ENCODE measurements at places on chromosomes 13 and 19.

- no peak for DNase-seq
Measured at GRCh38 chr13:50779443-50780200, 63.9 kb downstream of the DLEU7 start.

- no peak for DNase-seq
Measured at GRCh38 chr19:4624301-4624700, 15.0 kb upstream of the TNFAIP8L1 start.

- no peak for DNase-seq
Measured at GRCh38 chr19:30667746-30668145, 295.6 kb downstream of the ZNF536 start.

DNA sequence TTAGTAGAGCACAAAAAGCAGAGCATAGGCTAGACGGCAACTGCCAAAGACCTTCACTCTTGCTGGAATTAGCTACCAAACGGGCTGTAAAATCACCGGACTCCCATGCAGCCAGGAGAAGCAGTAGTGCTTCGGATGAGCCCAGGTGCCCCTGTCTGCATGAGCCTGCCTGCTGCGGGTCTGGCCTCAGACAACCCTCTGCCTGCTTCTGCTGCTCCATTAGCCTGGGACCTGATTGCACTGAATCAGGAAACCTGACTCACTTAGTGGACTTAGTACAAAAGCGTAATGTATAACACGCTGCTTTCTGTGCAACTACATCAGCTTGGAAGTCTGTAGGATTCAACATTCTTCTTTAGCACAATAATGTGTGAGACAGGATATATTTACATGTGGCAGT is 170.0 kb downstream of the LMO7 start:
- no peak for DNase-seq

DNA sequence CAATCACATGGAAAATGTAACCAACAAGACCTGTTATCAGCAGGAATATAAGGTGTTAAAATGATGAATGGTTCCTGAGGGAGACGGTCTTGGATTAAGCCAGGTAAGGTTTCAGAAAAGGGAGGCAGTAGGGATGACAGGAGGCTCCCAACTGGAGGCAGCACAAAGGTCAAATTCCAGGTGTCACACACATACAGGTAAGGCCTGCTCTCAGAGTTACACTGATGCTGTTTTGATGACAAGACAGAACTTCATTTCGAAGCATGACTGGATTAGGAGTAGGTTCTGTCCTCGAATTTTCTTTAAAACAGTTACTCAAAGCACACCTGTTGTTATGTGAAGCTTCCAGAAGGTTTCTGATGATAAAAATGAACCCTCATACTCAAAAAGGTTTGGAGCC is 7.4 kb downstream of the MED26 start:
- no peak for DNase-seq

- no peak for DNase-seq
Measured at GRCh38 chr19:58544591-58545285, 874 bp downstream of the TRIM28 start.

- DNase-seq, result peak; percentile 30
Measured at GRCh38 chr13:26184791-26185250, 37.3 kb downstream of the RNF6 start.

DNA sequence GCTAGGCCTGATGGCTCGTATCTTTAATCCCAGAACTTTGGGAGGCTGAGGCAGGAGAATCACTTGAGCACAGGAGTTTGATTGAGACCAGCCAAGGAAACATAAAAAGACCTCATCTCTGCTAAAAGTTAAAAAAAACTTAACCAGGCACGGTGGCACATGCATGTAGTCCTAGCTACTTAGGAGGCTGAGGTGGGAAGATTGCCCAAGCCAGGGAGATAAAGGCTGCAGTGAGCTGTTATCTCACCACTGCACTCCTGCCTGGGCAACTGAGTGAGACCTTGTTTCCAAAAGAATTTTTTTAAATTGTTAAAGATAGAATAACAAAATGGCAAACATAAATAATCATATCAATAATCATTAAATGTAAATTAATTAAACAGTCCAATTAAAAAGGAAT is 365.8 kb downstream of the MTUS2 start:
- DNase-seq, result no peak

- no peak for DNase-seq
Measured at GRCh38 chr19:3178377-3178972, at the start of gene S1PR4. S1PR4 (plus strand) TSS chr19:3178769; CDS start chr19:3178793, 24 bp downstream.

DNA sequence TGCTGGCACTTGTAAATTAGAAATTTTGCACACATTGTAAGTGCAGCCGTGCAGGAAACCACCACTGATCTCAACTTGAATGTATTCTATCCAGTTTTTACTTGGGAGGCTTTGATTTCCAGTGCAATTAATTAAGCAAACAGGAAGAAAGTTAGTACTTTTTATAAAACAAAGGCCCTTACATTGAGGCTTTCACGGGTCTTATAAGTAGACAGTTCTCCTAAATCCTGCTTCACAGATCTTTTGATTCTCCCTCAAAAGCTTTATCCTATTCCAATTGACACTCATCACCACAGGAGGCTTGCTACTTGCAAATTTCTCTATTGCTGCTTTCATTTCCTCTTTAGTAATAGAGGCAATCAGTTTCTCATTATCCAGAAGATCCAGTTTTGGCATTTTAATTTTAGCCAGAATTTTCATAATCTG is 90.1 kb downstream of the ERCC5 start:
- DNase-seq, result no peak

GRCh38 chr19:7527516-7528191 is 5.2 kb downstream of the MCOLN1 start:
- peak; percentile 29 for DNase-seq

GRCh38 chr19:3119071-3119595 is 16.7 kb upstream of the GNA15 start:
- DNase-seq, result no peak

- DNase-seq, result no peak
Measured at GRCh38 chr19:44627631-44628030, 14.3 kb downstream of the IGSF23 start.

DNA sequence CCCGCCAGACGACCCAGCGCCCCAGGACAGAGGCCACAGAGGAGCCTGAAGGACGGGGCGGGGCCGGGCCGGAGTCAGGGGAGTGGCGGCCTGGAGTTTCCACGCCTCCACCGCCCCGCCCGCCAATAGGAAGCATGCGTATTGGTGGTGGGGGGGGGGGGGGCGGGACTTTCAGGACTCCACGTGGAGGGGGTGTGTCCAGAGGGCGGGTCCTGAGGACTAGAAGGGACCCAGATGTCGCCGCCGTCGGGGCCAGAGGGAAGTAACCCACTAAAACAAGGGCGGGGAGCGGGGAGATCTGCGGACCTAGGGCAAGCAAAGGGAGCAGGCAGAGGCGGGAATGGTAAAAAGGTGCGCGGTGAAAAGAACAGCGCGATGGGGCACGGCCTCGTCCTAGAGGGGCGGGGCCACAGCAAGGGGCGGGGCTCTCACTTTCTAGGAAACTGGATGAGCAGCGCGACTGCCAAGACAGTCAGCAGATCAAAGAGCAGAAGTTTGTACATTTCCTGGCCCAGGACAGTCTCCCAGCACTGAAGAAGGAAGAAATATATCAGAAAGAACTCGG is 2.8 kb upstream of the LENG1 start:
- DNase-seq, result peak; percentile 52

GRCh38 chr13:35992964-35993363 is 138.2 kb downstream of the DCLK1 start:
- DNase-seq, result no peak

DNA sequence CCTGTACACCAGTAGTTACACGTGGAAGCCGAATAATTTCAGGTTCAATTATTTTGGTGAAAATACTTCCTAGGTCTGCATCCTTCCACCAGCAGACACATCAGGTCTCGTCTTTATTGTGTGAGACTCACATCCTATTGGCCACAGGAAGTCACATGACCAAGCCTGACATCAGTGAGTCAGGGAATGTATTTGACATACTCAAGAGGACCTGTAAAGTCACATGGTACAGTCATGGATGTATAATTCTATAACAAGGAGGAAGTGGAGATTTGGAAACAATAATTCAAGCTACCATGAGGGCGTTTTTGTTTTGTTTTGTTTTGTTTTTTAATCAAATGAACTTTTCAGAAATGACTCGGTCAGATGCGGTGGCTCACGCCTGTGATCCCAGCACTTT is 9.3 kb upstream of the HIF3A start:
- DNase-seq, result no peak

- no peak for DNase-seq
Measured at GRCh38 chr19:43809762-43810696, 7.8 kb upstream of the LYPD5 start.

DNA sequence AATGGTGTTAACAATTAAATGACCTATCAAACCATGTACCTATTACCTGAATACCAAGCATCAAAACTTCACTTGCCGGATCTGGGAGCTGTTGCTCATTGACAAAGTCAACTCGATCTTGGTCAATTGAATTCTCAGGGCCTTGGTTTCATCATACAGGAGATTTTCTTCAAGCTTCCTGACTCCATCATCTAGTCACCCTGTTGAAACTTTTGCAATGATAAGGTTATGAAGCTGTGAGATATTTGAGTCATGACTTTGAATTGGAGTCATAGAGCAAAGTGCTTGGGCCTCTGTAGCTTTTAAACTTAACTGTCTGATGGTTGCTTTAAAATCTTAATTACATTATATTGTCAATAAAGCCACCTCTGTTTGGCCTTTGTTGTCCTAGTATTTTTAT is 260.9 kb downstream of the COG6 start:
- no peak for DNase-seq

DNA sequence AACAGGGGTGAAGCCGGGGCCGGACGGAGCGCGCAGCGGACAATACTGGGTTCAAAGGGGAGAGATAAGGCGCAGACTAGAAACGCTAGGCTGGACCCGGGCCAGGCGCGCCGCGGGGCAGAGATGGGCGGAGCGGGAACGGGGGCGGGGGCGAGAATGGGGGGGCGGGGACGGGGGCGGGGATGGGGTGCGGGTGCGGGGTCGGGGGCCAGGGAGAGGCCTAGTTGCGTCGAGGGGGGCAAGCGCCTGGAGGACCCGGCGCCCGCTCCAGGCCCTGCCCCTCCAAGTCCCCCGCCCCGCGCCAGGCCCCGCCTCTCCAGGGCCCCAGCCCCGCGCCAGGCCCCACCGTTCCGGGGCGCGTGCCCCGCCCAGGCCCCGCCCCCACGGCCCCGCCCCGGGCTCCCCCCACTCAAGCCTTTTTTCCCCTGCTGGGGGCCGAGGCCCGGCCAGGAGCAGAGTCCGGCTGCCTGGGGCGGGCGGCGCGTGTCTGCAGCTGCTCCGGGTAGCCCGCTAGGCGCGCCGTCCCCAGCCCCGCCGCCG is at the start of gene CERS4:
TSS of gene CERS4 (plus strand) at position 449 of the 540 bp plus-strand sequence. CDS start 41,707 bp downstream, outside the sequence.
- peak; percentile 86 for DNase-seq

DNA sequence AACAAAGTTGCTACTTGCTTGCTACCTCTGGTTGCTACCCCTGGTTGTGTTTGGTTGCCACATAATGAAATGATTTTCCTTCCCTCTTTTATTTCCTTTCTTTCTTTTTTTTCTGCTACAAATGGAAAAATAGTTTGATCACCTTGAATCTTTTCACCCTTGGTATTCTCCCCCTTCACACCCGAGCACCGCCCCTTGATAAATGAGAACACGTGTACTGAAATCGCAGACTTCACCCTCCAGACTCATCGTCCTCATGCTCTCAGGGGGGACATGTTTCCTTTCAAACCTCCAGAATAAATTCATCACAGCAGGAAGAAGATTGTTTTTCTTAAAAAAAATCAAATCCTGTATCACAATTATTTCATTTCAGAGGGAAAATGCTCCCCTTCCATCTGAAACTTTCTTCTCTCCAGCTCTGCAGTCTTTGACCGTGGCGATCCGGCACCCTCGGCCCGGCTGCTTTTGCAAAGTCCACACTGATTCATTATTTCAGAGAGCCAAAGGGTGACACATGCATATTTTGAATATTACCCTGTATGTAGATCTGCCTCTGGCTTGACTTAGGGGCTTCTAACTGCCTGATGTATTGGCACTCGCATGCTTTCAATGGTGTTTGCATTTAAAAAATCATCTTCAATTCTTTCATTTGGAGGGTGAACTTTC is 222.6 kb upstream of the MAB21L1 start:
- no peak for DNase-seq

DNA sequence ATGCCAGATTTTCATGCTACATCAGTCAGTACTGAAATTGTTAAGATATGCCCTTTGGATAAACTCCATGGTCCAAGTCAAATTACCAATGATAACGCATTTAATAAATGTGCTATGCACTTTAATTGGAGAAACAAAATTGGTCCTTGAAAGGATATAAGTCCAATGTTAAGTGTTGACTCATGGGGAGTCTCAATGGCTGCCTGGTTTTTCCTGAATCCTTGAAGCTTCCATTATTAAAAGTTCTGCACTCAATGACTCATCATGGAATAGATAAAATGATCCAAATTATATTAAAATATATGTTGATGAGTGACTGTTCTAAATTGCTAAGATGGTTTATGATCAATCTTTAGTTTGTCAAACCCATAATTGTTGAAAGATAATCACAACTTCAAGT is 346.0 kb upstream of the ATXN8OS start:
- DNase-seq, result no peak

DNA sequence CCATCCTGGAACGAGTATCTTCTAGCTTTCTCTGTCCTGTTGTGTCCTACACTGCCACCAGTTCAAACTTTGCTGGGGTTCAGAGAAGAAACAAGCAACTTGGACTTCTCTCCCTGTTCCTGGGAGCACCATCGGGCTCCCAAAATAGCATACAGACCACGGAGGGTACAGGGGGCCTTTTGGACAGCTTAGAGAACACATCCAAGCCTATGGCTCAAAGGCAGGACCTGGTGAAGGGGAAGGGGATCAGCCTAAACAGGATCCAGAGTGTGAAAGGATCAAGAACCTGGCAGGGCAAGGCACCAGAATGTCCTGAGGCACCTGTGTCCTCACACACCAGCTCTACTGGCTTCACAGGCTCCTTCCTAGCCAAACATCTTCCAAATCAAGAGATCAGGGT is 1336.5 kb downstream of the UQCRFS1 start:
- DNase-seq, result no peak

DNA sequence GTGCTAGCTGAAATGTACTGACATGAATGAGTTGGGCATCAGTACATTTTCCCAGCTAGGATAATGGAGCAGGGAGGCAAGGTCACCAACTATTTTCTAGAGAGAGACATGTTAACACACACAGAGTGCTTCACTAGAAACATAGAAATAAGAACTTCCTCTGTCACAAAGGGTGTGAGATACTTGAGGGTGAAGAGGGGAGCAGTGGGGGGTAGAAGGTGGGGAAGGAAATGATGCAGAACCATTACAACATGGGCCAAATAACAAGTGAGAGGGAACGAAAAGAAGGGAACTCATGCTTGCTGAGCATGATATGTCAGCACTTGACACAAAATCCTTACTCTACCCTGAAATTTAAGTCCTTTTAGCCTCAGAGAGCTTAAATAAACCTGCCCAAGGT is 87.8 kb upstream of the RFC3 start:
- DNase-seq, result no peak
